ENCODE measurements at places on chromosomes 16 and 17.

- peak; percentile 42 for DNase-seq
Observed at GRCh38 chr17:57968456-57968855, 13.2 kb upstream of the CUEDC1 start.

GRCh38 chr17:41521574-41522261 is 3.0 kb upstream of the KRT15 start:
- DNase-seq, result no peak

DNA sequence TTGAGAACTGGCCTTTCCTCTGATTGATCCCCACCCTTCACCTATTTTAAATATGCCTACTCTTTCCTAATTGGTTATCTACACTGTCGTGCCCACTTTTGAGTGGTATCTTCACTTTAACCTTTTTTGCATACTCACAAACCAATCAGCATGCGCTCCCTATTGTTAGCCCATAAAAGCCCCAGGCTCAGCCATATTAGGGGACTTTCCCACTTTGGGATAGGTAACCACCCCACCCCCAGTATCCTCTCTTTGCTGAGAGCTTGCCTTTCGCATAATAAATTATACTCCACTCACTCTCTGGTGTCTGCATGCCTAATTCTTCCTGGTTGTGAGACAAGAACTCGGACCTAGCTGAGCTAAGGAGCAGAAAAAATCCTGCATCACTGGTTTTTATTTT is 59.5 kb upstream of the NOL11 start:
- DNase-seq, result no peak

GRCh38 chr16:53090591-53091411 is 36.0 kb downstream of the CHD9 start:
- DNase-seq, result peak; percentile 96

DNA sequence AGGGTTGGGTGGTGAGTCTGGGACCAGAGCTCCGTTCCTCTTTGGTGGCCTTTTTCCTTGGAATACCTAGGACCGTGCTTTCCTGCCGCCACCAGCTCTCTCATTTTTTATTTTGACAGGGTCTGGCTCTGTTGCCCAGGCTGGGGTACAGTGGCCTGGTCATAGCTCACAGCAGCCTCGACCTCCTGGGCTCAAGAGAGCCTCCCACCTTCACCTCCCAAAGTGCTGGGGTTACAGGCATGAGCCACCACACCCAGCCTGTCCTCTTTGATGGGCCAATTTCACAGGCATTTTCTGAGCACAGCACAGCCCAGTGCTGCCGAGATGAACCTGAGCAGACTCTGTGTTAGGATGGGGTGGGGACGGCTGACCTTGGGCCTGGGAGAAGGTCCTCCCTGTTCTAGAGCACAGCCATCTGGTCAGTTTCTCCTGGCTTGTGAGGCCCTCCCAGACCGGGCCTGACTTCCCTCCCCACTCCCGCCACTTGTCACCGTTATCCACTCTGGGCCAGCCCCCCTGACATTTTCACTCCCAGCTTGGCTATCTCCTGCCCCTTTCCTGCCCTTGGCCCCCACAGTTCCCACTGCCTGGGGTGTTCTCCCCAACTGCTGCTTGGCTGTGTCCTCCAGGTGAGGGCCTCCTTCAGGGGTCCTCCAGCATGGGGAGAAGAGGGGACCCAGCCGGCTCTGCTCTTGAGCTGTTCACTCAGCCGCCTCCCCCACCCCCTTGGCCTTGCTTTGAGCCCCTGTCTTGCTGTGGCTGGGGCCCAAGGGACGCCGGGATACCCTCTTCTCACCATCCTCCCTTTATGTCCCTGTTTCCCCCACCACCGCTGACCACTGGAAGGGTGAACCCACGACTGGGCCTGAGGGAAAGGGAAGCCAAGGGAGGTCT is 5.0 kb downstream of the ADCY7 start:
- DNase-seq, result no peak

DNA sequence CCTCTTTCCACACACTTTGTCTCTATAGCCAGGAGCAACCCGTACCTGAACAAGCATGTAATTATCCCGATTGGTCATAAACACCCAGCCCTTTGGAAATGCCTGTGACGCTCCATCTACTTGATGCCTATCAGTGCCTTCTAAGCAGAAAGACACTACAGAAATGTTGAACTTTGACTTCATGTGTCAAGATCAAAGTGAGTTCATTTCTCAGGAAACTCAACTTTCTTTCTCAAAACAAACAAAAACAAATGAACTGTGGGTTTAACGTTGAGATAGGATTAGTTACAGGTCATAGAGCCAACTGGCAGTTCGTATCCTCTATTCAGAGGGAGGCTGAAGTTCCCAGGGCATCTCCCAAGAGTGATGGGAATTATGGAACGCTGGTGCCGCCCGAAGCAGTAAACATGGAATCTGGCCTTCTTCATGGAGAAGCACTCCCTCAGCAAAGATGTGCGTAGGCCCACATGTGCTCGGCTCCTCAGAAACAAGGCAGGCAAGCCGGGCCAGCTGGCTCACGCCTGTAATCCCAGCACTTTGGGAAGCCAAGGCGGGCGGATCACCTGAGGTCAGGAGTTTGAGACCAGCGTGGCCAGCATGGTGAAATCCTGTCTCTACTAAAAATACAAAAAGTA is 9.5 kb downstream of the SLC6A4 start:
- no peak for DNase-seq

DNA sequence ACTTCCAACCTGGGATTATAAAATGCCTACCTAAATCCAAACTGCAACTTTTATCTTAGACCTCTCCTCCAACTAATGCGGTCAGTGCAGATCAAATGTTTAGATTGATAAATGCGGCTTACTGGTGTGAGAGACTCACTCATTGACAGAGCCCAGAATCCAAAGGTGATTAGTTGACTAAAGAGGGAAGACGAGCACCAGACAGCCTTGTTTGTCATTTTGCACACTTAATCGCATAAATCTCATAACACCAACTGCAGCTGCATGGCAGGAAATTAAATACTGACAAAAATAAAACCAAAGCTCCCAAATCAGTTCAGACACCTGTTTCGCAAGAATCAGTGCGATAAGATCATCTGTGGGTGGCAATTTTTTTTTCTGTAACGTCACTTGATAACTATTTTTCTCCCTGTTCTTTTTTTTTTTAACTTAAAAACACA is 35.9 kb downstream of the NACA2 start:
- DNase-seq, result no peak

GRCh38 chr17:57788725-57789124 is 43.6 kb upstream of the CCDC182 start:
- DNase-seq, result no peak

DNA sequence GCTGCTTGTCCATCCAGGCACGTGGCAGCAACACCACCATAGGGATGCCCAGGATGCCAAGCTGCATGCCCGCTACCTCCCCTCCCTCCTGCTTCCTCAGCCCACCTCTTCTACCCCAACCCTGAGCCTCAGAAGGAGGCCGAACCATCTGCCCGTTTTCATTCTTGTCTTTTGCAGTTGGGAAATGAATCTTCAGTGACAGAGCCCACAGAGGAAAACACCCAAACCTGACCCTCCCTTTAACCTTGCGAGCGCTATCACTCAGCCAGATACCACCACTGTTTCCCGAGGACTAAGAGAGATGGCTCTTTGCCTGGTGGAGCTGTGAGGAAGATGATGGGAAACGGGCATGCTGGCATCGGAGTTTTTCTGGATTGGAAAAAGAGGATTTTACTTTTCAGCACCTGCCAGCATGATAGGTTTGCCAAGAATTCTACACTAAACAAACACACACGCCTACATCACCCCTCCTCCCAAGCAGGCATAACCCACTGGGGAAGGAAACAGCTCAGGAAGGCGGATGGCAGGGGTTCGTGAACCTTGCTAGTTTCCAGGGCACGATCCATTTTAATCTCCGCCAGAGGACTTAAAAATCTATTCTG is 457.4 kb downstream of the SLC39A11 start:
- no peak for DNase-seq

DNA sequence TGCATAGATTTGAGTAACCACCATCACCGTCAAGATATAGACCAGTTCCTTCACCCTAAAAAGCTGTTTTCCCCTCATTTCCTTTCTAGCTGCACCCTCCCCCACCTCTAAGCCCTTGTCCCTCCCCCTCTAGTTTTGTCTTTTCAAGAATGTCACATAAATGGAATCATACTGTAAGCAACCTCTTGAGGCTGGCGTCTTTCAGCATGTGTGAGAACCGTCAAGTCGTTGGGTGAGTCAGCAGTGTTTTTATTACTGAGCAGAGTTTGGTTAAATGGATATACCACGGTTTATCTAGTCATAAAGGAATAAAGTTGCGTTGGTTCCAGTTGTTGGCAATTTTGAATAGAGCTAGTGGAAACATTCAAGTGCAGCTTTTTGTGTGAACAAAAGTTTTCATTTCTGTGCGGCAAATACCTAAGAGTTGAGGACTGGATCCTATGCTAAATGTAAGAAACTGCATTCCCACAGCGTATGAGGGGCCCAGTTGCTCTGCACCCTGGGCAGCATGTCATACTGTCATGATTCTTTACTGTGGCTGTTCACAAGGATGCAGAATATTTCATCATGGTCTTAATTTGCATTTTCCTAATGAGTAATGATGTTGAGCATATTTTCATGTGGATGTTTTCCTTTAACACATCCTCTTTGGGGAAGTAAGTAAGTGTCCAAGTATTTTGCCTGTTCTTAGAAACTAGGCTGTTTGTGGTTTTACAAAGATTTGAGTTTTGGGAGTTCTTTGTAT is 264.3 kb downstream of the CPPED1 start:
- DNase-seq, result no peak

DNA sequence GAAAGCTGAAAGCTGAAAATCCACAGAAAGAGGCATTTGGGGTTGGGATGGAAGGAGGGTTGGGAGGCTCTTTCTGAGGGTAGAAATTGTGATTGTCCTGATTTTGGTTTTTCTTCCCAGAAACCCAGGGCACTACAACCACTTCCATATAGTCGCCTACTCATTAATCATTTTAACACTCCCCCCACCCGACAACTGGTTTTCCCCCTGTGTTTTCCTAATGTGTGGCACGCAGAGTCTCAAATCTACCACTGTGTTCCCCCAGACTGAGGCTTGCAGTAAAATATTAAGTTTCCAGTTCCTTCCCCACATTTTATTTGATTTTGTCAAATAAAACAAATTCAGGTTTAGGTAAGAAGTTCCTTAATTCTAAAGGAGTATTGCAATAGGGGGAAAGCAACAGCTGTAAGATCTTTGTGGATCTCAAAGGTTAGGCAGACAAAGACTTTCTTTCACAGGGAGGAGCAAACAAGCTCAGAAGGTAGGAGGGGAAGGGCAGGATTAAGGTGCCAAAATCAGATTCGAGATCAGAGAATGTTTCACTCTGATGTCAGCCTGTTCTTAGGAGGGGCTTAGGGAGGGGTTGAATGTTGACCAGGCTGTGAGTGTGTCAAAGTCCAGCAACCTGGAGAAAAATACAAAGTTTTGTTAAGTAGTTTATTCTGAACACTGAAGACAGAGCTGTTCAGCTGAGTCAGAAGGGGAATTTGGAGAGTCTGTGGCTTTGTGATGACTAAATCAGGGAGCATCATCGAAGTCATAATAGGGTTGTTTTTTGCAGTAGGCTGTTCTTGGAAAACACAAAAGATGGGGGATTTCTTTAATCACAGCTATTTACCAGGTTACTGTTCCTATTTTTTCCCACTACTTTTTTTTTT is 3.6 kb downstream of the ZNF267 start:
- no peak for DNase-seq

- no peak for DNase-seq
Observed at GRCh38 chr16:67207249-67208091, 8.5 kb downstream of the ELMO3 start.

DNA sequence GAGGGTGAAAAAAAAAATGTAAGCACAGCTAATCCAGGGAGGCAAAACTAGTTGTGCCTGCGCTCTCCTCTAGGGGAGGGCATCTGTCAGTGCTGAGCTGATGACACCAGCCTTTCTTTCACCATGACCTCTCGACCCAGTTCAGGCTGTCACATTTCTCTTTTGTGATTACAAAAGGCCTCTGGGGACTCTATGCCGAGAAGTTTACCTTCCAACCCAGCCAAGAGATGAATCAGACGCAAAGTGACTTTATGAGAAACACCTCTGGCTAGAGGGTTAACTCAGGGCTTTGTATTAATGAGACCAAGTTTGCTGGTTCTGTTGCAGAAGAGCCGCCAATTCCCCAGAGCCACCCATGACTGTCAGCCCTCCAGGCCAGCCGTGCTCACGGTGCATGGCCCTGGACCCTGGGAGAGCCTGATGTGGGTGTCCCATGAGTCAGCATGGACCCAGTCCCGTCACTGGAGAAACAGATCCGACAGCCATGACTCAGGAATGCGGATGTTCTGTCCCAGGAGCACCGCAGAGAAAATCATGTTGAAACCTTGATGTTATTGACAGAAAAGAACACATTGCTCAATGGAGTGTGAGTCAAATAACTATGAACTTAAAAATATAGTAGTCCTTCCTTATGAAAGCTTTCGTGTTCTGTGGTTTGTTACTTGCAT is 437.2 kb downstream of the HS3ST3B1 start:
- DNase-seq, result peak; percentile 90

- no peak for DNase-seq
Observed at GRCh38 chr16:69482410-69482991, 58.1 kb downstream of the CYB5B start.

GRCh38 chr17:65533056-65533745 is 28.2 kb downstream of the AXIN2 start:
- DNase-seq, result no peak

DNA sequence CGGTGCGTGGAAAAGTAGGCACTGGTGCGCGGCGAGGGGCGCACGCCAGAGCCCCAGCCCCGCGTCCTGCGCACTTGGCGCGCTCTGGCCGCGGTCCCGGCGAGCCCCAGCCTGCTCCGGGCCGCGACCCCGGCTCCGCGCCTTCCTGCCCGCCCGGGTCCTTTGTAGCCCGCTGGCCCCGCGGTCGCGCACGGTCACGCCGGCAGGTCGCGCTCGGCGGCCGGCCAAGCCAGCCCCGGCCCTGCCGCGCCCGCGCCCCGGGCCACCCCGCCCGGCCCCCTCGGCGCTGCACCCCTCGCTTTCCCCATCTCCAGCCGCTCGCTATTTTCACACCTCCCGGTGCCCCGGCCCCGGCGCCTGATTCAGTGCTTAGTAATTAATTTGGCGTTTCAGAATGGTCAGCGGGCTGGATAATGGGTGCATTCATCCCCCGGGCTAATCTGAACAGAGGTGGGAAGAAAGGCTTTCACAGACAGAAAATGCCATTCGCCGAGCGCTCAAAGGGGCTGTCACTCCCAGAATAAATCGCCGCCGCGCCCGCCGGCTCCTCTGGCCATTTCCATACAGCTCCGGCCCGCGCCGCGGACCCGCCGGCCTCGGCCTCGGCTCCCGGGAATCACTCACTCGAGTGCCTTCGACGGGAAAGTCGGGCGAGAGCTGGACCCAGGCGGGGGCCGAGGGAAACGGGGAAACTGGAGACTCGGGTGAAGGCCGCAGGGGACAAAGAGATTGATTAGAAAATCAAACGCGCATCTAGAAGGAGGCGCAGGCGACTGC is 17.8 kb upstream of the NTN1 start:
- no peak for DNase-seq

GRCh38 chr17:5820721-5821456 is 236.6 kb upstream of the NLRP1 start:
- DNase-seq, result peak; percentile 72

DNA sequence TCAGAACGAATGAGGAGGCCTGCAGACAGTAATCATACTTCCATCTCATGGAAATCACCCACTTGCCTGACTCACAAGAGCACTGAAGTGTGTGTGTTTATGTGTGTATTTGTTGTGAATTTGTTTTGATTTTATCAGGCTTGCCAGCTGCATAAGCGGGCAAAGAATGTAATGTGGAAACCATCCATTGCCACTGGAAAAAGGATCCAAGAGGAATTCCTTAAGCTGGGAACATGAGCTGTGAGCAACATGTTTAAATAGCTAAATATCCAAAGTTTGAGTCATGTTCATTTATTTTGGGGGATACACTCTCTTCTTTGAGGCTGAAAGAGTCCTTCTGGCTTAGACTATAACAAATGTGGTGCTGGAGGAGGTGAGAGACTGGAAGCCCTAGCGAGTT is 198.4 kb upstream of the TBX2 start:
- no peak for DNase-seq

Data from esophagus muscularis mucosa (tissue), 4 donors.